Activated CD4-positive, alpha-beta T cell treated with anti-CD3 and anti-CD28 coated beads, Interleukin-2, Interleukin-6, amounts not matched to agents 100 ng/mL and 50 ng/mL, durations not matched to agents 16 hours and 8 hours (primary cell): ENCODE measurements at places on chromosomes 11 and 22.

- no peak for DNase-seq
Observed at GRCh38 chr22:37803639-37804351, 3.9 kb upstream of the GCAT start.

DNA sequence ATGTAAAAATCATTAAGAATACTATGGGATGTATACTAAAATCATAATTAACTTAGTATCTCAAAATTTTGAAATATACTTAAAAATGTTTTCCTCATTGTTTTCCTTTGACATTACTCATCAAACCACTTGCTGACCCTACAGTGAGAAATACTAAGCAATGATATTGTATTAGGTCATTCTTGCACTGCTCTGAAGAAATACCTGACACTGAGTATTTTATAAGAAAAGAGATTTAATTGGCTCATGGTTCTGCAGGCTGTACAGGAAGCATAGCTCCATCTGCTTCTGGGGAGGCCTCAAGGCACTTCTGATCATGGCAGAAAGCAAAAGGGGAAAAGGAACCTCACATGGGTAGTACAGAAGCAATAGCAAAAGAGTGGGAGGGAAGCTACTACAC lies 950.9 kb upstream of the CHORDC1 start:
- no peak for DNase-seq

GRCh38 chr11:86210898-86211297 lies 33.7 kb upstream of the EED start:
- no peak for DNase-seq

DNA sequence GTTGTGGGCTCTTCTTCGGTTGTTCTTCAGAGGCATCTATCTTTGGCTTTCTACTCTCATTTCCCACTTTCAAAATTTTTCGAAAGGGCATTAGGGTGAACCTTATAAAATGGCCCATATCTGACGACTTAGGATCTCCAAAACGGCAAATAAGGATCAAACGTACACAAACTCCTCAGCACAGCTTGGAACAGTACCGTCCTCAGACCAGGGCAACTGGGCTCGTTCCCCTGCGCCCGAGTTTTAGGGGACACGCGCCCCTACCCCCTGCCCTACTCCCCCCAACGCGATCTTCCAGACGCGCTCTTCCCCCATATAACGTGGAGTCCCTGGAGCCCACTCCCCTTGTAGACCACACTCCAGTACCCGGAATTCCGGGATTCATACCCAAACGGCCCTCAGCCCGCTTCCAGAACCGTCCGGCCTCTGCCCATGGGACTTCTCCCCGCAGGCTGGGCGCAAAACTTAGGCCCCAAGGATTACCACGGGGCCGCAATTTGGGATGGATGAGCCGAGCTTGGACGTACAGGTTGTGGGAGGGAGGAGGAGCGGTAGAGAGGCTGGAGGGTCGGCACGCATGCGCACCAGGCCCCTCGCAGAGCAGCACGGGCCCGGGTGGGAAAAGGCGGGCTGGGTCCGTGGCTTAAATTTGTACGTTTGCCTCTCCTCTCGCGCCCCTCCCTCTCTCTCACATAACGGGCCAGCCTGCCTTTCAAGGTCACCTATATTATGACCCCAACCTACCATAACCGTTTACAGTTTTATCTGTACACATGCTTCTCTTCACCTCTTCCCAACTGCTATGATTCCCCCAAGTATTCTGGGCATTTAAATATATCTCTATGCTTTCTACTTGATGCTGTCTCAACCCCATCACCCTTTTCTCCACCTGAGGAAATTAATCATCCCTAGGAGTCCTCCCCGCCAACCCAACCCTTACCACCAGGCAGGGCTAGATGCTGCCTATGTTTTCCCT lies 3.4 kb downstream of the CCDC89 start:
- peak; percentile 71 for DNase-seq

- DNase-seq: no peak
Observed at GRCh38 chr11:47914743-47915142, 65.6 kb upstream of the PTPRJ start.

- DNase-seq: no peak
Observed at GRCh38 chr11:73380331-73380730, 4.1 kb downstream of the RELT start.

- no peak for DNase-seq
Observed at GRCh38 chr22:45424241-45424731, 10.8 kb downstream of the RIBC2 start.

DNA sequence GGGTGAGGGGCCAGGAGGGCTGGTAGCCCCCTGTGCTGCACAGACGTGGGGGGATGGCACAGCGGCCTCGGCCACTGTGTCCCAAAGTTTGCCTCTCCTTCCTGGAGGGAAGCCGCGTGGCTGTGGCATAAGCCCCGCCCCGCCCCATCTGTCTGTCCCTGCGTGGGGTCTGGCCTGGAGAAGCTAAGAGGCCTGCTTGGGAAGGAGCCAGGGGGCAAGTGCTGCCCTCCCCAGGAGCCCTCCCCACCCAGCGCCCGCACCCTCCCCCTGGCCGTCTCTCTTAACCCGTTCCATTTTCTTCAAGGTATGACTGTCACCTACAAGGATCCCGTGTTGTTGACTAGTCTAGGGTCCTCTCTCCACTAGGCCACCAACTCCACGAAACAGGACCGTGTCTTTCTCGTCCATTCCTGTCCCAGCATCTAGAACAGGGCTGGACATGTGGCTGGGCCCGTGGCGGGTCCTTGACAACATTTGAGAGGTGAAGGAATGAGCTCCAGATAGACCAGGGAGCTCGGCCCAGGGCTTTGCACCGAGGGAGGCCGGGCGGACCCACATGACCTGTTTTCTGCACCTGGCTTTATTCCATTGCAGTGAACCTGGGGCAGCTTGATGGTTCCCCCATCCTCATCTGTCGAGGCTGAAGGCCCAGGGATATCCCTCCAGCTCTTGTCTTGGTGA lies 428.0 kb downstream of the TBC1D22A start:
- no peak for DNase-seq

- DNase-seq: no peak
Observed at GRCh38 chr11:16997624-16998023, 16.6 kb downstream of the PLEKHA7 start.

DNA sequence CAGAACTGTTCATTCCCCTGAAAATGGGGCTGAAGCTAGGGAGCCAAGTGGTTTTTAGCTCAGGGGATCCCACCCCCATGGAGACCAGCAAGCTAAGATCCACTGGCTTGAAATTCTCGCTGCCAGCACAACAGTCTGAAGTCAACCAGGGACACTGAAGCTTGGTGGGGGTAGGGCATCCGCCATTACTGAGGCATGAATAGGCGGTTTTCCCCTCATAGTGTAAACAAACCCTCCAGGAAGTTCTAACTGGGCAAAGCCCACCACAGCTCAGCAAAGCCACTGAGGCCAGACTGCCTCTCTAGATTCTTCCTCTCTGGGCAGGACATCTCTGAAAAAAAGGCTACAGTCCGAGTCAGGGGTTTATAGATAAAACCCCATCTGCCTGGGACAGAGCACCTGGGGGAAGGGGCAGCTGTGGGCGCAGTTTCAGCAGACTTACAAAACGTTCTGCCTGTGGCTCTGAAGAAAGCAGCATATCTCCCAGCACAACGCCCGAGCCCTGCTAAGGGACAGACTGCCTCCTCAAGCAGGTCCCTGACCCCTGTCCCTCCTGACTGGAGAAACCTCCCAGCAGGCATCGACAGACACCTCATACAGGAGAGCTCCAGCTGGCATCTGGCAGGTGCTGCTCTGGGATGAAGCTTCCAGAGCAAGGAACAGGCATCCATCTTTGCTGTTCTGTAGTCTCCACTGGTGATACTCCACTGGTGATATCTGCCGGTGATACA lies 32.7 kb downstream of the GAB4 start:
- DNase-seq: no peak
